ENCODE measurements at places on chromosomes 13 and 19.

- DNase-seq, result no peak
Measured at GRCh38 chr19:43643326-43643725, 3.7 kb upstream of the CADM4 start.

- DNase-seq, result no peak
Measured at GRCh38 chr19:33441828-33442227, 68.3 kb downstream of the CEBPG start.

DNA sequence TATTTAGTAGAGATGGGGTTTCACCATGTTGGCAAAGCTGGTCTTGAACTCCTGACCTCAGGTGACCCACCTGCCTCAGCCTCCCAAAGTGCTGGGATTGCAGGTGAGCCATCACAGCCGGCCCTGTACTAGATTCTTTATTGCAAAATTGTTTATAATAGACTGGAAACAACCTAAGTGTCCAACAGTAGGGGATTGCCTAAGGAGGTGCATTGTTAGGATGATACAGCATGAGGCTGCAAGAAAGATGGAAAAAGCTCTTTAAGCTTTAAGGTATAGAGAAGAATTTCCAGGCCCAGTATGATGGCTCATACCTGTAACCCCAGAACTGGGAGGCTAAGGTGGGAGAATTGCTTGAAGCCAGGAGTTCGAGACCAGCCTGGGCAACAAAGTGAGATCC, 8.2 kb downstream of the BCAT2 start:
- no peak for DNase-seq

DNA sequence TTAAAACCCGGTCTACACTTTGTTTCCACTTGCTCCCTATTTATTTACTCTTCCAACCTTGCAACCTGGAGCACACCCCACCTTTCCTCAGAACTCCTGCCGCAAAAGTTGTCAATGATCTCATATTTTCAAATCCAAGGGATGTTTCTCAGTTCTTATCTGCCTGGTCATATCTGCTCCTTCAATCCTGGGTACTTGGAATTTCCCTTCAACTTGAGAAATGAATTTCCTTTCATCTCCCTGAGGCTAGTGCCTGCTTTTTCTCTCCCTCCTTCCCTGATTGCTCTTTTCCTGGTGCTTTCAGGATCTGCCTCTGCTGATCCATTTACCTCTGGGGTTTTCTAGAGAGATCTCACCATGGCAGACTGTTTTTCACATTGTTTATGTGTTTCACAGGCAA, 154.8 kb upstream of the IRS2 start:
- DNase-seq, result no peak

DNA sequence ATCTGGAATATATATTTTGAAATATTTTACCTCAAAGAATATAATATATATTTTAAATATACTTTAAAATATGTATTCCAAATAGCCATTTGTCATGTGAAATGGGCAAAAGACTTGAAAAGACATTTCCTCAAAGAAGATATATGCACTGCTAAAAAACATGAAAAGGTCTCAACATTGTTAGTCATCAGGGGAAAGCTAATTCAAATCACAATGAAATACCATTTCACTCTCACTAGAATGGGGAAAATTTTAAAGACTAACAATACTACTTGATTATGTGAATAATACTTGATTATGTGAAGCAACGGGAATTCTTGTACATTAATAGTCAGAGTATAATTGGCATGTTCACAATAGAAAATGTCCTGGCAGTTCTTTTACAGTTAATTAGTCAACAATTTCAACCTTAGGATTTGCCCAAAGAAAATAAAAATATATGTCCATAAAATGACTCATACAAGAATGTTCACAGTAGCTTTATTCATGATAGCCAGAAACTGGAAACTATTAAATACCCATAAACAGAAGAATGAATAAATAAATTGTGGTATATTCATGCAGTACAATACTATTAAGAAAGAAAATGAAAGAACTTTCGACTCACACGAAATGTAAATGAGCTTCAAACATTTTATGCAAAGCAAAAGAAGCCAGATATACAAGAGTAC, 6.8 kb upstream of the KBTBD6 start:
- DNase-seq, result no peak

GRCh38 chr19:11410682-11411081, 8.4 kb downstream of the RGL3 start:
- DNase-seq, result no peak

DNA sequence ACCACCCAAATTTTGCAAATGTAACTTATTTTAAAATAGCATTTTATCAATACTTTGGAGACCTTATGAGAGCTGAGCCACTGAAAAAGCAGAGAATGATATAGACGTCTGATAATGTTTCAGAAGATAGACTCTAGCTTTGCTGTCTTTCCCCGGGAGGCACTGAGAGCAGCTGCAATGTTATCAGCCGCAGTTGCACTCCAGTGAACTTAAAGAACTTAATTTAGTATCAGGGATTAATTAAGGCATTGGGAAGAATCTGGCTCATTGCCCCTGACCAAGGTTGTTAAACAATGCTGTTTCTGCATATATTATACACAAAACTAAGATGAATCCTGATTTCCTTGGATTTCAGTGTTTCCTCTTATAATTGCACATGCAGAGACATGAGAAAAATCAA, 75.7 kb upstream of the SGCG start:
- no peak for DNase-seq

DNA sequence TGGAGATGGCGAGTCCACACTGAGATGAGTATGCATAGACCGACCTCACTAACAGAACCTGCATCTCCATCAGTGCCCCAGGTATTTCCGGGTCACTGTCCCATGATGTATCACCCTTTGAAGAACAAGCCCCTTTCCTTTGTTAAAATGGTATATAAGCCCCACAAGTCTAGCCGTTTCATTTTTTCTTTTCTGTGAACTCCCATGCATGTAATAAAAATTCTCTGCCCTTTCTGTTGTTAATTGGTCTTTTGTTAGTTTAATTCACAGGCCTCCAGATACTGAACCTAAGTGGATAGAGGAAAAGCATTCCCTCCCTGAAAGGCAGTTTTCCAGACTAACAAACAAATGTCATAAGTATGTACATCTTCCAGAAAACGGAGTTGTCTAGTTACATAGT, 15.0 kb upstream of the CD177 start:
- no peak for DNase-seq

GRCh38 chr13:39603424-39603947, 493 bp upstream of the LHFPL6 start:
- no peak for DNase-seq

GRCh38 chr13:42561752-42562467, 12.0 kb upstream of the TNFSF11 start:
- DNase-seq, result no peak

- no peak for DNase-seq
Measured at GRCh38 chr13:44540761-44541434, 35.2 kb downstream of the TSC22D1 start.

GRCh38 chr19:40801426-40802299, 2.7 kb downstream of the EGLN2 start:
- no peak for DNase-seq

Measured in stimulated activated CD4-positive, alpha-beta T cell treated with anti-CD3 and anti-CD28 coated beads, Interleukin-12 subunit alpha, Interleukin-12 subunit beta, amount 100 ng/mL, for 48 hours (primary cell).